Bone marrow (tissue), 2 donors: ENCODE measurements at places on chromosomes 7 and 10.

GRCh38 chr7:5634107-5634950 is 147.1 kb downstream of the RNF216 start:
- DNase-seq = no peak

GRCh38 chr10:120607710-120608703 is 151.0 kb downstream of the PLPP4 start:
- DNase-seq = no peak

- DNase-seq = no peak
Measured at GRCh38 chr10:63388421-63389031, 77.3 kb downstream of the JMJD1C start.

- no peak for DNase-seq
Measured at GRCh38 chr10:43122096-43122495, 16.1 kb upstream of the CSGALNACT2 start.

- no peak for DNase-seq
Measured at GRCh38 chr7:41188163-41189130, 514.4 kb downstream of the INHBA start.

DNA sequence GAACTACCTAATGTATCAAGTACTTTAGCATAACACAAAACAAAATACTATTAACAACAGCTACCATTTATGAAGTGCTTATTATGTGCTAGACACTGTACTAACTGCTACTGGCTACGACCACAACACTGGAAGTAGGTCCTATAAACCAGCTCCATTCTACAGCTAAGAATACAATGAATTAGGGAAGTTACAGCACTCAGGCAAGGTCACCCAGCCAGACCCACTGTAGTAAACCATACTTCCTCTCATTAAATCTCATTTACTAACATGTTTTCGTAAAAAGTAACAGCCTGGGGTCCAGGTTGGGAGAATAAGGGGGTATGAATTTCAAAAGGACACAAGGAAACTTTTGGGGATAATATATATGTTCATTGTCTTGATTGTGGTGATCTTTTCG is 25.4 kb downstream of the NAPEPLD start:
- DNase-seq = no peak

- DNase-seq = no peak
Measured at GRCh38 chr7:152925412-152926147, 166.0 kb downstream of the ACTR3B start.
